ENCODE measurements at places on chromosomes 11 and 22. TPM values are rescaled to one million over a fixed set of nuclear protein-coding genes. Genes with fewer than 3 reads are reported as not detected.

DNA sequence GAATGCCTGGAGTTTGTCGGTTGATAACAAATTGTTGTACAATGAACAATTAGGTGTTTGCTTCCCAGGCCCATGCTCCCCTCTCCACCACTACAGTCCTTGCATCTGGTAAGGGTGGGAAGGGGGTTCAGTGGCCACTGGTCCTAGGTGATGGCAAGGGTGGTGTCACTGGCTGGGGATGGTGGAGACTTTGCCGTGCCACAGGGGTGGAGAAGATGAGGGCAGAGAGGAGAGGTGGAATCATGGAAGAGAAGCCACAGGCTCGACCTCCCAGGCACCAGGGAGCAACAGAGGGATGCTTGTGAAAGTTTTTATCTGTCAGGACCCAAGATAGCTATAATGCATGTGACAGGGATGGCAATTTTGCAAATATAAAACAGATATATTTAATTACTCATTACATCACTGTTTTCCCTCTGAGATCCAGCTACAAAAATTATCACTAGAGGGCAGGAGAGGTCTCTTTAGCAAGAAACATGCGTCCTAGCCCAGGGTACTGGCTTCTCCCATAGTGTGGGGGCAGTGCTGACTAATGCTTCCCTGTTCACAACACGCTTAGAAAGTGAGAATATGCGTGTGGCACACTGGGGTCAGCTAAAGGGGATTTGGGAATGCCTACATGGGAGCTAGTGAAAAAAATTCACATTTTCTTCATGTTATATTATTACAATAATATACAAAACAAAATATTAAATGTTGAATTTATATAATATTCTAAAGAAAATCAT lies 49.0 kb upstream of the AMPD3 start:
- H3K4me3 ChIP-seq = no peak overlapping the region
- DNase-seq = peak; percentile 70
- no peaks in the 10 kb centered on the region for H3K27me3 ChIP-seq

The PHF21B gene
- total RNA-seq = 0.44 TPM

DNA sequence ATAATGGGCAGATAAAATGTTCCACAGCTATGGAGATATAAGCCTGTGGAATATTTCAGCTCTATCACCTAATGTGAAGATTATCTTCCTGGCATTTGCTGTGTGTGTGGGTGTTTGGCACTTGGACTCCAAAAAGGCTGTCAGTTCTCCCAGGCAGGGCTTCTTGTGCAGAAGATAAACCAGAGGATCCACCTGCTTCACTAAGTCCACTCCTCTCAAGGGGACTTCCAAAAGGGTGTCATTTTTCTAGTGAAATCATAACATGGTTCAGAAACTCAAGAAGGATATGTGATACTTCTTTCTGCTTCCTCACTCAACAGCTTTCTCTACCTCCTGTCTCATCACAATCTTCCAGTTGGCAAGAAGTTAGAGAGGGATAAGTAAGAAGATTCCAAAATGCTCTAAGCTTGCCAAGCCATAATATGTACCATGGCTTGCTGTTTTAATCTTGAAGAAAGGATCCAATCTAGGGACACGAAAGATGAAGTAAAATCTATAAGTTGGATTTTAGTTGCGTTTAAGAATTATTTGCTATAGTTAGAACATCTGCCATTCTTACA lies 206.2 kb upstream of the MTMR2 start:
- H3K27ac ChIP-seq = no peak overlapping the region
- no peak for DNase-seq
- H3K27me3 ChIP-seq = no peaks in the 10 kb centered on the region
- H3K4me1 ChIP-seq = no peaks in the 10 kb centered on the region
- H3K36me3 ChIP-seq = no peaks in the 10 kb centered on the region

DNA sequence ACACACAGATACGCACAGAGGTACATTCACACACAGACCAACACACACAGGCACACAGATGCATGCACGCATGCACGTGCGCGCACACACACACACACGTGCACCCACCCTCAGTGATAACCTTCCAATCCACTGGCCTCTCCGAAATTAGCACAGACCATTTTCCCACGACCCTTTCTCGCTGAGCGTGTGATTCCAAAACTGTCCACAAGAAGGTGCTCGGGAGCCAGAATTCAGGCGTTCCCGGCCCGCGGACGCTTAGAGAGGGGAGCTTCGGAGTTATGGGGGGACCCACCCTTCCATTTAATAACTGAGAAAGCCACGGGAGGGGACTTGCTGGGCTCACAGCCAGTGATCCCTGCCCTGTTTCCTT lies 33.8 kb upstream of the SLC35C1 start:
- DNase-seq = peak; percentile 79
- H3K4me1 ChIP-seq = peaks cover 5% of the 10 kb centered on the region
- H3K36me3 ChIP-seq = no peaks in the 10 kb centered on the region
- no peaks in the 10 kb centered on the region for H3K27me3 ChIP-seq

- DNase-seq = no peak
- H3K36me3 ChIP-seq = peaks cover 64% of the 10 kb centered on the region
- no peak overlapping the region for H3K4me3 ChIP-seq
- no peak overlapping the region for H3K27ac ChIP-seq
- no peaks in the 10 kb centered on the region for H3K4me1 ChIP-seq
These were observed 23.4 kb downstream of the ASPHD2 start for GRCh38 chr22:26452236-26453016.

The LARGE2 gene
- not detected for total RNA-seq

The SNX19 gene
- total RNA-seq = 38.6 TPM

The CD3G gene
- total RNA-seq = 0.68 TPM

GRCh38 chr11:82546661-82547557 lies 186.8 kb downstream of the FAM181B start:
- H3K4me1 ChIP-seq = no peaks in the 10 kb centered on the region
- H3K4me3 ChIP-seq = no peak overlapping the region
- H3K27me3 ChIP-seq = no peaks in the 10 kb centered on the region
- no peak overlapping the region for H3K27ac ChIP-seq
- no peak for DNase-seq

DNA sequence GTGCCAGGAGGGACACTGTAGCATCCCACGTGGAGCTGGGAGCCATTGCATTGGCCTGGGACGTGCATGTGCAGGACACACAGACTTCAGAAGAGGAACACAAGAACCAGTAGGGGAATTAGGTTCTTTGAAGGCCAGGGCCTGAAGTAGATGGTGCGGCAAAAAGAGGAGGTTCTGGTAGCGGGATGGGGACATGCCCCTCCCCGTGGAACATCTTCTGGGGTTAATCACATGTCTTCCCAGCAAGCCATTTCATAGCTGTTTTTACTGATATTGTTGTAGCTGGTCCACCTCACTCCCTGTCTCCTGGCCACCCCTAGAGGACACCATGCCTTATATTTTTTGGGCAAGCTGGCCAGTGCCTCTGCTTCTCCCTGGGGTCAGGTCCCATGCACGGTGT lies 74.3 kb downstream of the SCN3B start:
- H3K27me3 ChIP-seq = peaks cover 12% of the 10 kb centered on the region
- no peak for DNase-seq
- no peak overlapping the region for H3K4me3 ChIP-seq
- H3K36me3 ChIP-seq = no peaks in the 10 kb centered on the region
- no peak overlapping the region for H3K27ac ChIP-seq

GRCh38 chr22:48824712-48825651 lies 1002.7 kb downstream of the BRD1 start:
- H3K27ac ChIP-seq = no peak overlapping the region
- no peak for DNase-seq
- no peak overlapping the region for H3K4me3 ChIP-seq
- H3K27me3 ChIP-seq = peaks cover 5% of the 10 kb centered on the region

The FAM180B gene
- total RNA-seq = not detected

The TSSK2 gene
- total RNA-seq = 0.32 TPM

DNA sequence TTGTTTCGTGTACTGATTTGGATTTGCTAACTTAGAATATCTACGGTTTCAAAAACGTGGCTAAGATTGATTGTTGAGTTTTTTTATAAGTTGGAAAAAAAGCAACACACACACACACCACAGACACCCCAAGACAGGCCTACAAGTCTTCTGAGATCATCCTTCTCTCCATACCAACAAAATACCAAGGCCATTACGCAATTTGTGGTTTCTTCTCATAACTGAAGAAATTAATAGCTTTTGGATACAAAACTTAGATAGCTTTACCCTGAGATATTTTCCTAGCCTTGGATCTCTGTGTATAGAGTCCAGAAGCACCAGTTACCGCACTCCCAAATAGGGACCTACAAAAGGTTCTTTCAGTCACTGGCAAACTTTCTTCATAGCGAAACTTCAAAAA lies 113.6 kb downstream of the SIK3 start:
- peaks cover 69% of the 10 kb centered on the region for H3K4me1 ChIP-seq
- peak overlapping the region; percentile 43 for H3K27ac ChIP-seq

GRCh38 chr11:2092464-2092910 lies 46.7 kb downstream of the IGF2 start:
- H3K36me3 ChIP-seq = no peaks in the 10 kb centered on the region
- no peak overlapping the region for H3K4me3 ChIP-seq
- DNase-seq = no peak

DNA sequence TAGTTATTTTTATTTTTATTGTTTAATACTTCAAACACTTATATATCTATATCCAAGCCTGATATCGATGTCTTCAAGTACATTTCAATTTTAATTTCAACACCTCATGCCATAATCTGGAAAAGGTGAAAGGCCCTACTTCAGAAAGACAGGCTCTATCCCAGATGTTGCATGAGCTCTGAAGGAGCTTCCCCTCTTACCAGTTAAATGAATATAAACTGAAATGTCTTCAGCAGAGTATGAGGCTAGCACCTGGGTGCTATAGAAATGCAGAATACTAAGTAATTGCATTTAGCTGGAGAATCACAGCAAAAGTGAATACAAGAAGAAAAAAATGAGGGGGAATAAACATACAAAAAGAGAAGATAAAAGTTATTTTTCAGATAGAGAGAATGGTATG lies 11.5 kb upstream of the GRIA4 start:
- H3K27ac ChIP-seq = no peak overlapping the region
- no peak for DNase-seq
- H3K36me3 ChIP-seq = no peaks in the 10 kb centered on the region
- no peak overlapping the region for H3K4me3 ChIP-seq

The SLC37A2 gene
- total RNA-seq = 1.7 TPM

- H3K27me3 ChIP-seq = no peaks in the 10 kb centered on the region
- no peaks in the 10 kb centered on the region for H3K36me3 ChIP-seq
- H3K4me1 ChIP-seq = peaks cover 39% of the 10 kb centered on the region
- peak overlapping the region; percentile 59 for H3K27ac ChIP-seq
- peak overlapping the region; percentile 7 for H3K4me3 ChIP-seq
These were observed 20.3 kb upstream of the WNT7B start for GRCh38 chr22:45997077-45997776.

DNA sequence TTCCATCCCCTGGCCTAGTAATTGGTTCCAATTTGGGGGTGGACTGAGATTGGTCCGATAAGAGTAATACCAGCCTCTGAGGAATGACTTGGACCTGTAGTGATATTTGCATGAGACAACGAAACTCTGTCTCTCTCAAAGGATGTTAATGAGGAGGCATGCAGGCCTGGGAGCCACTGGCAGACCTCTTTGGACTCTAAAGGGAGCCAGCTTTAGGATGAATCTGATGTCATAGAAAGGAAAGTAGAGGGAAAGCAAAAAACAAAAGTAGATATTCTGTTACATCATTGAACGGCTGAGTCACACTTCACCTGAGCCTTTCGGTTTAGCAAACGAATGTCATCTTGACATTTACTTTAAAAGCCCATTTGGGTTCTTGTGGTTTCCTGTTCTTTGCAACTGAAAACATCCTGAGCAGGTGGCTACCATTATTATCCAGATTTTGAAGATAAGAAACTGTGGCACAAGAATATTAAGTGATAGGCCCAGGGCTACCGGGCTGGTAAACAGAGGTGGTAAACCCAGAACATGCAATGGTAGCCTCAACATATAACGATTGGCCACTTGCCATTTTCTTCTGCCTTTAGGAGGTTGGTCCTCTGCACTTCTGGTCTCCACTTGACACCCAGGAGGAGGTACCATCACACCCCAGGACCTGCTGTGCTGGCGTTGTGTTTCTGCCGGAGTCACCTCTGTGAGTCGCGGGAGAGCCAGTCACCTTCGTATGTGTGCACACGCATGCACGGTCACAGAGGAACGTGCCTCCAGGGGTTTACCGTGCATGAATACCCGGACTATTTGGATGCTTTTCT lies 42.7 kb downstream of the RTL6 start:
- no peaks in the 10 kb centered on the region for H3K36me3 ChIP-seq
- H3K4me1 ChIP-seq = no peaks in the 10 kb centered on the region
- no peak overlapping the region for H3K4me3 ChIP-seq
- H3K27me3 ChIP-seq = peaks cover 2% of the 10 kb centered on the region

DNA sequence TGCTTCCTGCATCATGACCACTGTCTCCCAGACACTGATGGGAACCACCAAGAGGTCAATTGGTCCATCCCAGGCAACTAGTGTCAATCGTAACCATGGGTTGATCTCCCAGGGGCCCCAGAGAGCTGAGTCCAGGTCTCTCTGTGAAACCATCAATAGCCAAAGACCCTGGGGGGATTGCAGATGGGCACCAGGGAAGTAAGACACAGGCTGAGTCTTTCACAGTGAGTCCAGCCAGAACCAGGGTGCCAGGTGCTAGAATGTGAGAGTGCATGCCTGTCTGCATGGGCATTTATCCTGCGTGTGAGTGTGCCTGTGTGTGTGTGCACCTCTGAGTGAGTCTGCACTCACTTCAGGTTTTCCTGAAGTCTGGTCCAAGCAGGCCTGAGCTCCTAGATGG lies 45.3 kb upstream of the TTC12 start:
- H3K27me3 ChIP-seq = no peaks in the 10 kb centered on the region
- H3K4me1 ChIP-seq = no peaks in the 10 kb centered on the region
- no peak overlapping the region for H3K4me3 ChIP-seq
- no peak for DNase-seq
- no peaks in the 10 kb centered on the region for H3K36me3 ChIP-seq

GRCh38 chr22:19986011-19986409 lies 30.6 kb downstream of the ARVCF start:
- peaks cover 4% of the 10 kb centered on the region for H3K36me3 ChIP-seq
- peaks cover 56% of the 10 kb centered on the region for H3K4me1 ChIP-seq
- no peaks in the 10 kb centered on the region for H3K27me3 ChIP-seq
- peak overlapping the region; percentile 82 for H3K4me3 ChIP-seq
- peak overlapping the region; percentile 94 for H3K27ac ChIP-seq

DNA sequence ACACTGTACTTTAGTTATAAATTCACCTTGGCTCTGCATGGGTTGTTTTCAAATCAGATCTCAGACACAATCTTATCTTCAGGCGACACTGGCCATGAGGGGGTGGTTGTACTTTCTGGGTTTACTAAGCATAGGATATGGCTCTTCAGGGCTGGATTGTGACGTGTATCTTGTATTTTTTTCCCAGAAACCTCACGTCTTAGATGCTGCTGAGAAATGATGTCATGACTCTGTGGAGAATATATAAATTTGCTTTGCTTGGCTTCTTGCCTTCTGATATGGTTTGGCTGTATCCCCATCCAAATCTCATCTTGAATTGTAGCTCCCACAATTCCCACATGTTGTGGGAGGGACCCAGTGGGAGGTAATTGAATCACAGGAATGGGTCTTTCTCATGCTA lies 82.8 kb upstream of the VSTM5 start:
- H3K36me3 ChIP-seq = no peaks in the 10 kb centered on the region
- H3K27me3 ChIP-seq = no peaks in the 10 kb centered on the region
- H3K27ac ChIP-seq = no peak overlapping the region
- no peak overlapping the region for H3K4me3 ChIP-seq

All from psoas muscle (tissue), 8 donors.